ENCODE measurements at places on chromosomes 12 and 14.

GRCh38 chr14:83291714-83292113, 1758.1 kb upstream of the SEL1L start:
- no peak for DNase-seq

- no peak for DNase-seq
These were observed 293.1 kb upstream of the FKBP4 start for GRCh38 chr12:2501464-2502191.

DNA sequence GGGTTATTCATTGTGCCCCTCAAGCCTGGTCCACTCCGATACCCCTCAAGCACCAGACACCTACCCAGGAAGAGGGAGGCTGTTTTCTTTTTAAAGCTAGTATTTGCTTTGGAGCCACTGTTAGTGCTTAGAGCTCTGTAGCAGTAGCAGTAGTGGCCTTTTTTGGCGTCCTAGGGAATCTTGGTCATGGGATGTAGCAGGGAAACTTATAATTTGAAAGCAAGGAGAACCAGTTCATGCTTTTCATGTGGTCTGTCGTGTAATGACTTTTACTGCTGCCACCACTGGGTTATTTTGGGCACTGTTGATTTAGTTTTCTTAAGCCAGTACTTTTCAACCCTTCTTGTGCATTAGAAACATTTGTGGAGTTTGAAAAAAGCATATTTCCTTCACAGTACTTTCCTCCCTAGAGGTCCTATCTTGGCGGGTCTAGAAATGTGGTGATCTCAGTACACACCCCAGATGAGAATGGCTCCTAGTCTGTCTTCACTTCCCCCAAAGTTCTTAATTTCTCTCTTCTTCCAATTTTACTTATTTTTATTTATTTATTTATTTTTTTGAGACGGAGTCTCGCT, 49.7 kb downstream of the MARK3 start:
- DNase-seq, result no peak

- no peak for DNase-seq
These were observed 170.6 kb downstream of the RIMBP2 start for GRCh38 chr12:130545475-130545874.

DNA sequence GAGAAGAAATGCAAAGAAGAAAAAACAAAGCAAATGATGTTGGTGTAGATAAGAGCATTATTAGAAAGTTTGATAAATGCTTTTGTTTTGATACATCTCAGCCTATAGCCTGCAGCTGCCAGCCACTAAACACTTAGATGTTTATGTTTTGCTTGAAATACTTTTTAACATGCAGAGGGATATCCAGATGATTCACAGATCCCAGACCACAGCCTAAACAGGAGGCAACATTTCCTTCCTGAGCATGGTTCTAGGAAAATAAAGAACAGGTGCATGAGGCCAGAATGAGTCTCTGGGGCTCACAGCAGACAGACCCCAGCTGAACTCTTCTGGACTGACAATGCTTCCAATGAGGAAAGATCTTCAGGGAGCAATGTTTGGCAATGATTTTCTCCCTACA, 103.7 kb upstream of the EEA1 start:
- DNase-seq, result no peak

GRCh38 chr14:67393689-67394088, 18.3 kb downstream of the PLEK2 start:
- DNase-seq, result no peak

DNA sequence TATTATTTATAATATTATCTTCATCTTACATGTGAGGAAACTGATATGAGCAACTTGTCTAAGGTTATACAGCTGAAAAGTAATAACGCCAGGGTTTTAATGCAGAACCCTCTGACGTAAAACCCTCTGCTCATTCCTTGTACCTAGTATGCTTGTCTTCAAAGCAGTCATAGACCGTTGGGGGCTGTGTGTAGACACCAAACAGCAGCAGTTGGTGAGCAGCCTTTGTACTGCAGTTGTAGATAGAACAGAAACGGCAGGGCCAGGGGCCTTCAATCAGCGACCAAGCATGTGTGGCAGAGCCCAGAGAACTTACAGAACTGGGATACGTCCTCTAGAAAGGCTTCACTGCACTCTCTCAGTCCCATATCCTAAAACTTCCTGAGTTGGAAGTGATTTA, 28.1 kb downstream of the EVL start:
- DNase-seq, result no peak
